ENCODE measurements at places on chromosomes 7 and 10. TPM values are rescaled to one million over a fixed set of nuclear protein-coding genes. Genes with fewer than 3 reads are reported as not detected.

GRCh38 chr7:154427533-154427932, 375.3 kb downstream of the DPP6 start:
- no peaks in the 10 kb centered on the region for H3K4me1 ChIP-seq
- no peaks in the 10 kb centered on the region for H3K27me3 ChIP-seq
- H3K27ac ChIP-seq, result no peak overlapping the region
- no peak overlapping the region for H3K4me3 ChIP-seq

DNA sequence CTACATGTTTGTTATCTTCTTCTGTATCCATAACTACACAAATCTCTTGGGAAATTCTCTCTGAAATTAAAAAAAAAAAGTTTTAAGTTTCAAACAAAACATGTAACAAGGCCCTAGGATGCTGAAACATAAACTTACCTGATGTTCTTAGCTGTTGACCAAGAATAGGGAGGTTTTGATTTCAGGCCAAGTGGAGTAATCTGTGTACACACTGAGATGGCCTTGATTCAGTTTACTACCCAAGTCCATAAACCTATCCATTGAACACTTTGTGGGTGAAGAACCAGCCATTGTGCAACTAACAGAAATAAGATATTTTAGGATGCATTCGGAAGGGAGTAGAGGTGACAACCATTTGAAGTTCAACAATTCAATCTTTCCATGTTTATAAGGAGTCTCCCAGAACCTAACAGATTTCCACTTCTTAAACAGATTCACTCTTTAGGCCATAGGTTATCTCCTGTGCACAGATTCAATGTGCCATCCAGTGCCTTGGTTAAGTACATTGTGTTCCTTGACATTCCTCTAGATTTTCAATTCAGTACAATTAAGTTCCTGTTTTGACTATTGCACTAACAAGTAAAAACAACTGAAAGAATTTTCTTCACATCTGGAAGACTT, 143.1 kb downstream of the CRPPA start:
- no peak for DNase-seq
- no peak overlapping the region for H3K27ac ChIP-seq
- no peaks in the 10 kb centered on the region for H3K36me3 ChIP-seq
- no peaks in the 10 kb centered on the region for H3K27me3 ChIP-seq
- no peak overlapping the region for H3K4me3 ChIP-seq

Gene CALHM3
- total RNA-seq, result not detected

DNA sequence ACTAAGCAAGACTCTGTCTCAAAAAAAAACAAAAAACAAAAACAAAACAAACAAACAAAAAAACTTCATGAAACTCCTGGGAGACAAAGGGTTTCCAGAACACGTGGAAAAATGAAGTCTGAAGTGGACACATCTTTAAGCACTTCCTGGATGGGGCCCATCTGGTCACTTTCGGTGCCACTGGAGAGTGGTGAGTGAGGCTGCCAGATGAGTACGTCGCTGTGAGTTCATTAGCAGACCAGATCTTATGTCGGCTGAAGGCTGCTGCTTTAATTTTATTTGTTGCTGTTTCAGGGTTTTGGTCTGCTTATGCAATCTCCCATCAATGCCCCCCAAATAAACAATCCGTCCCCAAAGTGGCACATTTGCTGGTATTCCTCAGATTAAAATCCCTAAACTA, 64.4 kb downstream of the NPTX2 start:
- H3K4me3 ChIP-seq, result no peak overlapping the region
- H3K4me1 ChIP-seq, result no peaks in the 10 kb centered on the region
- H3K27me3 ChIP-seq, result no peaks in the 10 kb centered on the region
- no peaks in the 10 kb centered on the region for H3K36me3 ChIP-seq

Gene TMEM184A
- 4.4 TPM for total RNA-seq
